Inflammatory macrophage treated with lipopolysaccharide for 1 hour (primary cell): ENCODE measurements at places on chromosomes 1 and 21.

DNA sequence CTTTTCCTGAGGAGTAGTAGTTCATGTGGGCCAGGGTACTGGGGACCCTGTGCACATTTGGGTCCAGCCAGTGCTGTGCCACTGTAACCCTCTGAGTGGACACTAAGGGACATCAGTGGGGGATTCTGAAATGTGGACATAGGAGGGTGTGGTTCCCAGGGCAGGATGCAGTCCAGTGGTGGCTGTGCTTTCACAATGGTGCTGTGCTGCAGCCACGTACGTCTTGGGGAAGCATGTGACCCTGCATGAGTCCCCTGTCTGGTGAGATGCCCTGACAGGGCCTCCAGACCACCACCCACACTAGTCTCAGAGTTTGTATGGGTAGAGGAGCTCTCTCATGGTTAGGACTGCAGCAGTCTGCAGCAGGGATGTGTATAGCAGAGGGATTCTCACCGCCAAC, 37.8 kb upstream of the WNT2B start:
- DNase-seq: peak; percentile 87

DNA sequence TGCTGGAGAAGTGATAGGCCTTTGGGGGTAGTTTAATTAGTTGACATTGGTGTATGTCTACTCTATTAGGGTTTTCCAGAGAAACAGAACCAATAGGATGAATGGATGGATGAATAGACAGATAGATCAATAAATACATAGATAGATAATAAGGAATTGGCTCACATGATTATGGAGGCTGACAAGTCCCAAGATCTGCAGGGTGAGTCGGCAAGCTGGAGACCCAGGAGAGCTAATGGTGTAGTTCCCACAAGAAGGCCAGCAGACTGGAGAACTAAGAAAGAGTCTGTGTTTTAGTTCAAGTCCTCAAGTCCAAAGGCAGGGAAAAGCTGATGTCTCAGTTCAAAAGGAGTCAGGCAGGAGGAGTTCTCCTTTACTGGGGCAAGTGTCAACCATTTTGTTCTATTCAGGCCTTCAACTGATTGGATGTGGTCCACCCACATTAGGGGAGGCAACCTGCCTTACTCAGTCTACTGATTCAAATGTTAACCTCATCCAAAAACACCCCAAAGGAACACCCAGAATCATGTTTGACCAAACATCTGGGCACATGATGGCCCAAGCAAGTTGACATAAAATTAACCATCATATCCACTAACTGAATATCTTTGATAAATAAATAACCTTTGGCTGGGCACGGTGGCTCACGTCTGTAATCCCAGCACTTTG, 4.5 kb upstream of the SDE2 start:
- DNase-seq: no peak

- DNase-seq: no peak
Measured at GRCh38 chr1:88742531-88742930, 58.5 kb downstream of the PKN2 start.

DNA sequence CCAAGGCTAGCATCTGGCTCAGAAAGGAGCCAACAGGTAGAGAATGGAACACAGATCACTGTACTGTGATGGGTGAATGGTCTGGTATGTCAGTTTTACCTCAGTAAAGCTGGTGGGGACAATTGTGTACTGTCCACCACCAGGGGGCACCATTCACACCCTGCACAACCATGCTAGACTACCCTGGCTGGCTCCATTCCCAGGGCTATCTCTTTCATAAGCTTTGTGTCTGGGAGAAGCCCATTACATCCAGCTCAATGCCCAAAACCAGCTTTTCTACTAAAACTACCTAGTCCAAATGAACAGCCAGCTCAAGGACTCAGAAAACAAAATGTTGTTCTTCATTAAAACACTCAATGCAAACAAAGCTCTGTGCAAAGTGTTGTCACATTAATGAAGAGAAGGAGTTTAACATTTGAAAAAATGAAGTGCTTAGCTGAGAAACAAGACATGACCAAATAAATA, 62.0 kb upstream of the RASAL2 start:
- DNase-seq: peak; percentile 50

- no peak for DNase-seq
Measured at GRCh38 chr1:54122992-54123391, 29.8 kb downstream of the CDCP2 start.
